Stimulated activated CD4-positive, alpha-beta T cell treated with anti-CD3 and anti-CD28 coated beads, TNF-alpha, amount 100 ng/mL, for 24 hours (primary cell): ENCODE measurements at places on chromosomes 16 and 17.

DNA sequence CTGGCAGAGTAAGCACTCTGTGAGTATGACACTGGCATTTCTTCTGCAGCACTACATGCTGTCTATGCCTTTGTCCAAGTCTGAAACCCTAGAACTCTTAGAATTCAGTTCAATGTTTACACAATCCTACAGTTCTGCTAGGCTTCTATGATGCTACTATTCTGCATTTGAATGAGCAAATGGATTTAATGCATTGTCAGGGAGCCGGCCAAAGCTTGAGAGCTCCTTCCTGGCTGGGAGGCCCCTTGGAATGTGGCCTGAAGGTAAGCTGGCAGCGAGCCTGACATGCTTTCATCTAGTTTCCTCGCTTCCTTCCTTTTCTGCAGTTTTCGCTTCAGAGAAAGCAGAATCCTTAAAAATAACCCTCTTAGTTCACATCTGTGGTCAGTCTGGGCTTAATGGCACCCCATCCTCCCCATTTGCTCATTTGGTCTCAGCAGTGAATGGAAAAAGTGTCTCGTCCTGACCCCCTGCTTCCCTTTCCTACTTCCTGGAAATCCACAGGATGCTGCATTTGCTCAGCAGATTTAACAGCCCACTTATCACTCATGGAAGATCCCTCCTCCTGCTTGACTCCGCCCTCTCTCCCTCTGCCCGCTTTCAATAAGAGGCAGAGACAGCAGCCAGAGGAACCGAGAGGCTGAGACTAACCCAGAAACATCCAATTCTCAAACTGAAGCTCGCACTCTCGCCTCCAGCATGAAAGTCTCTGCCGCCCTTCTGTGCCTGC, at the start of gene CCL2:
CCL2 (plus strand) TSS at position 635 of the 730 bp plus-strand sequence; CDS start at position 700, 65 bp downstream.
- DNase-seq = no peak

DNA sequence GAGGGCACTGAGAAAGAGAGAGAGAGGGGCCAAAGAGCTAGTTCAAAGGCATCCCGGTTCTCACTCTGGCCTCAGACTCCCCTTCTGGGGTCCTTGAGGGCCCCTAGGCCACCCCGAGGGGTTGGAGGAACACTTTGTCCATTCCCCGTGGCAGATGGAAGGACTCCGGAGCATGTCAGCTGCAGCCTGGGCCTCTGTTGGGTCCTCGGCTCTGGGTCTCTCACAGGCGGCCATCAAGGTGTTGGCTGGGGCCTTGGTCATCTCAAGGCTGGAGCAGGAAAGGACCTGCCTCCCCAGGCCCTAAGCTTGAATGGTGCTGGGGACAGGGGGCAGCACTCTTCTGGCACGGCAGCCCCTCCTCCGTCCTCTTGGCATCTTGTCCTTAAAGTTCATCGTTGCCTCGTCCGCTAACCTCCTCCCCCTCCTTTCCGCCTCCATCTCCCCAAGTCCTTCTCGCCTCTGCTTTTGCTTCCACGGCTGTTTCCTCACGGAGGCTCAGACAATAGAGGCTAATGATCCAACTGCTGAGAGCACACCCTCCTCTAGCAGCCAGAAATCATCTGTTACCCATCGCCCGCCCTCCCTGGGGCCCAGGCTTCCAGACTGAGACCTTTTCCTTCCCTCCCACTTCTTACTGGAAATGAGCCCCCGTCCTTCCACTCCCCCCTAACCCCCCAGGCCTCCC, 23.3 kb downstream of the CCR7 start:
- no peak for DNase-seq

DNA sequence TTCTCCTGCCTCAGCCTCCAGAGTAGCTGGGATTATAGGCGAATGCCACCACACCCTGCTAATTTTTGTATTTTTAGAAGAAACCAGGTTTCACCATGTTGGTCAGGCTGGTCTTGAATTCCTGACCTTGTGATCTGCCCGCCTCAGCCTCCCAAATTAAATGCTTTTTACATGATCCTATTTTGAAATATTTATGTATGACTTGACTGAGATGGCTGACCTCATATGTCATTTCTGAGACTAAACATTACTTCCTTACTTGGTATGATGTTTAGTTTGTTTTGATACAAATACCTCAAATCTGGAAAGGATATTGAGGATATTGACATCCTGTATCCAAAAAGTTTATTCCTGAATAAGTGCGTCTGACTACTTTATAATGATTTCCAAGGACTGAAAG, 11.9 kb downstream of the CALCOCO2 start:
- DNase-seq = no peak

DNA sequence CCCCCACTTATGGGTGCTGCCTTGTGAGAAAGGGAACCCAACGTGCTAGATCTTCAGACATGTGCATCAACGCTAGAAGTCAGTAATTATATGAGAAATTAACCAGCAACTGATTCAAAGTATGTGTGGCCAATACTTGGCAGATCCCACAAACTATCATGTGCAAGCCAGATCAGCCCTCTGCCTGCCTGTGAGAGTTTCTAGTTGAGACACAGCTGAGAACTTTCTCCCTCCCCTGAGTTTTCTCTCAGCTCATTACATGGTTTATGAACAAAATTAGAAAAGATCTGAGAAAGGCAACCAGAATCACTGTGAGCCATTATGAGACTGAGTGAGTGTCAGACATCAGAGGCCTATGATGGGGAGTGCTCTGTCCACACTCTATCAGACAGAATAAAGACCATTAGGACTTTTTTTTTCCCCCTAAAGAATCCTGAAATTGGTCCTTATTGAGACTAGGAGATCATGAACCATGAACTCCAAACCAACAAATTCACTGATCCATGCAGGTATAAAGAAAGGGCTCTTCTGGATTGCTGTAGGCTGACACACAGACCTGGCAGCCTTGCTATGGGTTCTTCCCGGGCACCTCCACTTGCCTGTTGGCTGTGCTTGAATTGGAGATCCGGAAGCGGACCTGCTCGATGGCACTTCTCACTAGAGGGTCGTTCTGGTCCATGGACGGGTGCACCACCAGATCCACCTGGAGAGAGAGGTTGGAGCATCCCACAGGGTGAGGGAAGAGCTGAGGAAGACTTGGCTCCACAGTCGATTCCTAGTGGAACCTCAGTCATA, 51.5 kb downstream of the GTF3C1 start:
- DNase-seq = no peak

DNA sequence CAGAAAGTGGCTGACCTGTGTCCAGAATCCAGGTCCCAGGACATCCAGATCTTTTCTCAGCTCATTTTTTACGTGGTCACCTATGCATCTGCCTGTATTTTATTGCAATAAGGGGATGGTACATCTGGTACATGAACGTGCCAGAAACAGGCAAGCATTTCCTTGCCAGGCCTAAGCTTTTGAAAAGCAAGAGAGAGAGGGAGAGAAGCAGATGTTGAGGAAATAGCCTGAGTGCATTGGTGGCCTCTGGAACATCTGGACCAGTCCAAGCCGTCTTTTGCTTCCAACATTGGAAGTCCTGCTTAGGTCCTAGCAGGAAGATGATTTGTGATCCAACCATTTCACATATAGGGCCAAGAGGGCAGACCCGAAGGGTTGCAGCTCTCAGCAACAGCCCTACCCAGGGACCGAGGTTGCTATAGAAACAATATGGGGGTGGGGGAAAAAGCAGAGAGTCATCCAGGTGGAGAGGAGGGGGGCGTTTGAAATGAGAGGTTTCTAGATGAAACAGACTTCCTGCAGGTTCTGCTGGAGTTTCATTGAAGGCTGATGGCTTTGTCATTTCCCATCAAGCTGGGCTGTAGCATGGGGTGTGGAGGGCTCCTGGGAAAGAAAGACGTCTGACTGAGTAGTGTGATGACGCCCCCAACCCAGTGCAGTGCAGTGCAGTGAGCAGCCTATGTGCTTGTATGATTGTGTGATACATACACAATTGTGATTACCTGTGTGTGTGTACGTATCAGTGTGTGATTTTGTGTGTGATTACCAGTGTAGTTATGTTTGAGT, 61.6 kb downstream of the SHISA6 start:
- no peak for DNase-seq

DNA sequence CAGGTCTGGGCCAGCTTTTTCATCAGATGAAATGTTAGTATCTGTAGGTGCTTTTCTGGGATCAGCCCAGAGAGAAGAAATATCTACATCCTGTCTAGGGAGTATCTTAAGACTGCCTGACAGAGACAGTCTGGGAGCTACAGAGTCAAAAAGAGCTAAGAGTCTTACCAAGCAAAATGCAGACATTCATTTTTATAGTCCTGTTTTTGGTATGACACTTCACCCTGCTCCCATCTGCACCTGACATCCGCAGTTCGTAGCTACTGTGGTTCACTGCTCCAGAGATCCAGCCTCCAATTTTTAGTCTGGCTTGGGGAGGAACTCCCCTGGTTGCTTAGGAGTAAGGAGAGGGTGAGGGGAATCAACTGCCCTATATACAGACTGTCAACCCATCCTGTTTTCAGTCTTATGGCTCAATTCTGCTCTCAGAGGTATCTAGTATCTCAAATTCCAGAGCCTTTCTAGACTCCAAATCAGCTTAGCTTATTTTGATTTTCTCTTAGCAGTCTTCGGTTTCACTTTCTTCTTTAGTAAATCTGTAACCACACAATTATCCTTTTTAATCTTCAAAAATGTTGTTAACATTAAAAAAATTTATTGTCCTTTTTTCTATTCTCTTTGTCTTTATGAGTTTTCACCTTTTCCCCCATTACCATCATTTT, 97.8 kb downstream of the TMEM100 start:
- DNase-seq = no peak

DNA sequence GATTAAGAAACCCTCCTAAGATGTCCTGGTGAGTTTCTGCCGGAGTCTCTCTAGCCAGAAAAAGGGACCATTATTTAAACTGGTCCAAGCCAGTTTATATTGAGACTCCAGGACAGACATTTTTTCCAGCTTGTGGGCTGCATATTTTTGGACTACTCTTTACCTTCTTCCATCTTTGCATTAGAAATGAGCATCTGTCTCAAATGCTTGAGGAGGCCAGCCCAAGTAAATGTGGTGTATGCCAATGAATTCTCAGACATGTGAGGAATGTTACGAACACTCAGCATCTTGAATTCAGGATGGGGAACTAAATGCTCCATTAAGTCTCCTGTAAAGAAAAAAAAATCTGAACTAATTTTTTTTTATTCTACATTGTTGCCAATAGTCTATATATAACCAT, 18.4 kb downstream of the TUBD1 start:
- DNase-seq = no peak

- DNase-seq = no peak
Observed at GRCh38 chr17:68910789-68911431, 44.3 kb downstream of the ABCA8 start.

DNA sequence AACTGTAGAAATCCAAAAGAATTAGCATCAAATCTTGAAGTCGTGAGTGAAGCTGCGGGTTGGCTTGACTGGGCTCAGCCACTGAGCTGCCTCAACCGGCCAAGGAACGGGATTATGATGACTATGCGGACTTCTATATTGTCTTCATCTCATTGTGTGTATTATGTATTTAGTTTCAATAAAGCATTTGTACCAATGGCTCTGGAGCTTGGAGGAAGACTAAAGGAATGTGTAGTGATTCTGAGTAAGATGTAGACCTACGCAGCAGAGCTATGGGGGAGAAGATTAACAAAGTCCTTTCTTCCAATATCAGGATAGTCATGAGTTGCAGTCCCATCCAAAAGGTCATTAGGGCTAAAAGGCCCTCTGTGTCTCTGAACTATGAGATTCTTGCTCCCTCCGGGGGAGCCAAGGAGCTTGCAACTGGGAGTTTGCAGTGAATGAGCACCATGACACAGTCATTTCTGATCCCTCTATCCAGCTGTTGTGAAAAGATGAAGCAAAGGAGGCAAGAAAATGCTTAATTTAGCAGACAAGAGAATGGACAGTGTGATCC, 8.3 kb downstream of the EME1 start:
- no peak for DNase-seq

DNA sequence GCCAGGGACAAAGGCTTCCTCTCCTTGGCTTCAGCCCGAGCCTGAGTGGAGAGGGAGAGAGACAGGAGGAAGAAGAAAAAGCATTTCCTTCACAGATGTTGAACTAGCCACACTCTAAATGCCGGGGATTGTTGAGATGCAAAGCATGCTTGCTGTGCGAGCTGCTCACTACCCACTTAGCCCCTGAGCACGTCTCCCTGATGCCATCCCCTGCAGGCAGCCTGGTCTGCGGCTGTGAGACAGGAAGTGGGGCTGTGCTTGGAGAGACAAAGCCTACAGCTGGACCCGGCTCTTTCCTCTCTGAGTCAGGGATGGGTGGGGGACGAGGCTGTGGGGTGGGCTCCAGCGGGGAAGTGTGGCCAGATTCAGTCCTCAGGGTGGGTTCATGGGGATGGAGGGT, 13.7 kb downstream of the WNT9B start:
- DNase-seq = no peak

GRCh38 chr17:49656247-49656646, 21.6 kb downstream of the SPOP start:
- no peak for DNase-seq

- no peak for DNase-seq
Observed at GRCh38 chr16:78690510-78690909, 591.1 kb downstream of the WWOX start.

- DNase-seq = no peak
Observed at GRCh38 chr16:31513126-31513525, 4.9 kb upstream of the RUSF1 start.

- peak; percentile 43 for DNase-seq
Observed at GRCh38 chr16:31880322-31880979, 6.8 kb downstream of the ZNF267 start.

GRCh38 chr16:88194397-88195268, 188.1 kb upstream of the ZNF469 start:
- DNase-seq = no peak

DNA sequence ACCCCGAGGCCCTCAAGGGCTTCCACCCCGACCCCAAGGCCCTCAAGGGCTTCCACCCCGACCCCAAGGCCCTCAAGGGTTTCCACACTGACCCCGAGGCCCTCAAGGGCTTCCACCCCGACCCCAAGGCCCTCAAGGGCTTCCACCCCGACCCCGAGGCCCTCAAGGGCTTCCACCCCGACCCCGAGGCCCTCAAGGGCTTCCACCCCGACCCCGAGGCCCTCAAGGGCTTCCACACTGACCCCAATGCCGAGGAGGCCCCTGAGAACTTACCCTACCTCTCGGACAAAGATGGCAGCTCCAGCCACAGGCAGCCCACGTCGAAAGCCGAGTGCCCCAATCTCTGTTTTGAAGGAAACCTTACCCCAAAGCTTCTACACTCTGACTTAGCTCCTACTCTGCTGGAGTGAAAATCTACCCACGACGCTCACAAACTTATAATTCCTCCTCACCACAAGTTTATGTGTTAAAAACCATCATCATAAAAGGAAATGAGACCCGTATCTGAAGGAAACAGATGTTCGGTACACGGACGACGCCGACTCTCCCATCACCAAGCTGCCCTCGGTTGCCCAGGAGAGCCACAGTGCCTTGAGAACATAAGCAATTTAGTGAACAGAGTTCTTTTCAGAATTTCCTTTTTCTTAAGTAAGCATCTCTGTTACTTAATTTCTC, 61.2 kb upstream of the RPH3AL start:
- no peak for DNase-seq

DNA sequence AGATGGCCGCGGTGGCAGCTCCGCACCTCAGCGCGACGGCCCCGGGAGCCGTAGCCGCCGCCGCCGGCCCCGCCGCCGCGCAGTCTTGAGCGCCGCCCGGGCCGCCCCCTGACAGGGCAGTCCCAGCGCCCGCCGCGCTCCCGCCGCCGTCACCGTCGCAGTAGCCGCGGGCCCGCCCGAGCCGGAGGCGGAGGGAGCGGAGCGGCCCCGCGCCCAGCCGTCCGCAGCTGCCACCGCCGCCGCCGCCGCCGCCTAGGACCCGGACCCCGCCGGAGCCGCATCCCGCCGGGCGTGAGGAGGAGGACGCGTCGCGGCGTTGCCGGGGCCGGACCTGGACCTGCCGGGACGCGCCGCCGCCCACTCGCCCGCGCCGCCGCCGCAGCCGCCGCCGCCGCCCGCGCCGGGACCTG, 218 bp downstream of the TNRC6C start:
- peak; percentile 18 for DNase-seq

- DNase-seq = no peak
Observed at GRCh38 chr16:85968041-85968920, 69.3 kb downstream of the IRF8 start.
